ENCODE measurements at places on chromosomes 4 and X. TPM values are rescaled to one million over a fixed set of nuclear protein-coding genes. Genes with fewer than 3 reads are reported as not detected.

- no peaks in the 10 kb centered on the region for H3K27me3 ChIP-seq
- peaks cover 9% of the 10 kb centered on the region for H3K36me3 ChIP-seq
- no peak overlapping the region for H3K4me3 ChIP-seq
- DNase-seq, result no peak
Observed at GRCh38 chr4:98363431-98363830, 102.2 kb downstream of the RAP1GDS1 start.

IL3RA gene
- total RNA-seq, result 2.8 TPM

PRRG3 gene
- not detected for total RNA-seq

CCSER1 gene
- total RNA-seq, result 1.7 TPM

All from T-helper 17 cell (primary cell).